ENCODE measurements at places on chromosomes 2 and 18.
A peak's percentile ranks its signal among the peaks of the same experiment; 100 is the strongest.

DNA sequence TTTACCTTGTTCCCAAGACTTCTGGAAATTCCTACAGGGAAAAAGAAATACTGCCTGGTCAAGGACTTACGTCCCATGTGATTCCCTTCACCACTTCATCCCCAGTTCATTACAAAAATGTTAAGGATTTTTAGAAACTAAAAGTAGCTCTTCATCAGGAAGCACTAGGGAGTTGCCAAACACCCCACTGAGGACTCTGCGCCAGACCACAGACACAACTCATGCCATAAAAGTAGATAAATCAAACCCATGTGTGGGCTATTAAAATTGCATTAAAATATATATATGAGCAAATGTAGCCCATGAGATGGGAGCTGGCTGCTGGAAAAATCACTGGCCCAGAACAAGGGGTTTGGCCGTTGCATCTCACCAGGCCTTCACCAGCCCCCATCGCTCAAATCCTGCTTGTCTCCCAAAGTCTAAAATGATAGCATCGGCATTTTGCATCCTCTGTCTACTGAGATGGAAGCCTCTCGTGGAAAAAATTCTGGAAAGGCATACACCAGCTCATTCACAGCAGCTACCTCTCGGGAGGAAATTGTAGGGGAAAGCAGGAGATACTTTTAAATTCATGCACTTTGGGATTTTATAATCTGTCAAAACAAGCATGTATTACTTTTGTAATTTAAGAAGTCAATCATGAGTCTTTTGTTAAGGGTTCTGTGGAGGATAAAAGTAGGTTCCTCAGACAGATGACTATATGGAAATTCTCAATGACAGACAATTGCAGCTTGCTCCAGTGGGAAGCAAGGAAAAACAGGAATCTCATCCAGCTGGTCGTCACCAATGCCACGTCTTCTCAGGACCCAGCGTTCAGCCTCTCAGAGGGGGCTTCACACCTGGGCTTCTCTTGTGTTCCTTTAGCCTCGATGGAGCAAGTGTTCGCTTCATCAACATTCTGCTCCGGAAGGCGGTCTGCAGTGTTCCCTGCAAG is 113.9 kb downstream of the MREG start:
- DNase-seq: no peak

GRCh38 chr2:31282634-31283033 is 48.7 kb downstream of the EHD3 start:
- DNase-seq: no peak

GRCh38 chr2:213545964-213546475 is 261.8 kb downstream of the SPAG16 start:
- DNase-seq: no peak

GRCh38 chr18:55069497-55069896 is 110.2 kb upstream of the CCDC68 start:
- DNase-seq: no peak

DNA sequence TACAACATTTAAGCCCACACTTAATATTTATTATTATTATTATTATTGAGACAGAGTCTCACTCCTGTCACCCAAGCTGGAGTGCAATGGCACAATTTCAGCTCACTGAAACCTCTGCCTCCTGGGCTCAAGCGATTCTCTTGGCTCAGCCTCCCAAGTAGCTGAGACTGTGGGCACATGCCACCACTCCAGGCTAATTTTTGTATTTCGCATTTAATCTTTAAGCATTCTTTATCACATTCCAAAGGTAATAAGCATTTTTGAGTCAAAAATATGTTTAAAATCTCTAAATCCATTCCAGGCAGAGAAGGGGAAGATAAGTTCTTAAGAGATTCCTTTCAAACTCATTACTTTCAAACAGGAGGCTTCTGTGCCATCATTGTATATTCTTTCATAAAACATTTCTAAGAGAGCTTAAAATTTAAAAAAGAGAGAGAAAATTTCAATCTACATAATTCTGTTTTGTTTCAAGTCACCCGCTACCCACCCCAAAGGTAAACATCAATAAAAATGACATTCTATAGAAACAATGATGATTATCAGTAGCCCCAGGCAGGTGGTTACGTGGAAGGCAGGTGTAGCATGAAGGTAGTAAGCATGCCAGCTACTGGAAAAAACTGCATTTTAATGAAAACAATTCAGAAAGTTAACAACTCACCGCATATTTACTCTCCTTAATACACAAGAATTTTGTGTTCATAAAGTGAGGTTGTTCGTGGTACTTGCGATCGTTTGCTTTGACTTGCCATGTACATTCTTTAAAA is 84.4 kb upstream of the NARS1 start:
- no peak for DNase-seq

DNA sequence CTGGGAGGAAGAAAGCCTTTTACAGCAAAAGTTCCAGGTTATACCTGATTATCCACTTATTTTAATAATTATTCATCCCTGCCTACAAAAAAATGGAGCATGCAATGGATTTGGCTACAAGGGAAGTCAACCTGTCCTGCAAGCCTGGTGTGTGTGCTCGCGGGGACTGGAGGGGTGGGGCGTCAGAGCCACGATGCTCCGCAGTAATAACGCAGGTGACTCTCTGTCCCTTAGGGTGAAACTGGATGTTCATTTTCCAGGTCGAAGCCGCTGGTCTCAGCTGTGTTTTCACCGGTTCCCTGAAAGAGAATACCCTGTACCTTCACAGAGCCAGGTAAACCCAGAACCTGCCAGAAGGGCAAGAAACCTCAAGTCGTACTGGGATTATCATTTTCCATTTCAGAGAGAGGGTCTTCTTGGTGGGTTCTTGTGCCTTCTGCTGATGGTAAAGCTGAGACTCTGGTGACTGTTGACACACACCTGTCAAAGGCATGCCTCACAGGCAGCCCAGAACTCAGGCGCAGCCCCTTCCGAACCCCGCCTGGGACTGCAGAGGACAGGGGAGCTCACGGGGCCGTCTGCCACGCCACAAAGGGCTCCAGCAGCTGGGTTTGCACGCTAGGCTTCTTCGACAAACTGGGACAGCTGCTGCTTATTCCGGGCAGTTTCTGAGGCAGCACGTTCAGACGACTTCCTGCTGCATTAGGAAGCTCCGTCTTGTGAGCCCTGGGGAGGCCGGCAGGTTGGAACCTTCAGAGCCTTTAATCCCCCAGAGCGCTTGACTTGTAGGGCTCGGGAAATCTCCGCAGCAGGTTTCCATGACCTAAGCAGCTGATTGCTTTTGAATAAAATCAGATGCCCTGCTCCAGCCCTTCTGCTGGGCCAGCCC is 58.6 kb downstream of the KCNG2 start:
- no peak for DNase-seq

GRCh38 chr2:128091726-128092080 is 703 bp downstream of the UGGT1 start:
- DNase-seq: no peak

DNA sequence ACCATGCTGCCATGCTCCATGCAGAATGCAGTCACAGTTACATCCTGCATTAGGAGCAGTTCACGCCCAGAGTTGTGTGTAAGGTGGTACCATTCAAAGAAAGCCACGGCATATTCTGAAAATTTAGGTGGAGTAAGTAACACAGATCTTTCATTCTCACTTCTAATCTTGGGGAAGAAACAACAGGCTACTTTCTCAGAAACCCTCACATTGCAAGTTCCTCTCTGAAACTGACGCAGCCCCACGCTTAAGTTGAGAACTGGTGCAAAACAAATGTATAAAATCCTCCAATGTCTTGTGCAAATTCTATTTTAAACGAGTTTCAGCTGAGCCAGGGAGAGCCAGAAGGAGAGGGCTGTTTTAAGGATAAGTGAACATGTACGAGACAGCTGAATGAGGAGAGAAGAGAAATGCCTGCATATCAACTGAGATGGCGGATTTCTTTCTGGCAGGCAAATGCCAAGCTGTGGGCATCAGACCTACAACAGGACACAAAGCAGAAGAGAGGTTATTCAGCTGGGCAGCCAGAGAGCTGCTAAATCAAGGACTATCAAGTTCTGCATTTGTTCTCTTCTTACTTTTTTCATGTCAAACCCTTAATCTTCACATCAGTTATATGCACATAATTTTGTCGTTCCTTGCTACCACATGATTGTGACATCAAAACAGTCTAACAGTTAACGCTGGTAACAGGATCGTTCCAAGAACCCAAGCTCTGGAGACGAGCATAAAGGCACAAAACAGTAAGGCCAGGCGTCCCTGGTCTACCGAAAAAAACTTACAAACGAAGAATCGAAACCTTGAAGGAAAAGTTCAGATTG is 6.4 kb downstream of the ARL4C start:
- peak; percentile 24 for DNase-seq

- no peak for DNase-seq
Observed at GRCh38 chr18:1542230-1542774, 637.6 kb downstream of the ADCYAP1 start.

DNA sequence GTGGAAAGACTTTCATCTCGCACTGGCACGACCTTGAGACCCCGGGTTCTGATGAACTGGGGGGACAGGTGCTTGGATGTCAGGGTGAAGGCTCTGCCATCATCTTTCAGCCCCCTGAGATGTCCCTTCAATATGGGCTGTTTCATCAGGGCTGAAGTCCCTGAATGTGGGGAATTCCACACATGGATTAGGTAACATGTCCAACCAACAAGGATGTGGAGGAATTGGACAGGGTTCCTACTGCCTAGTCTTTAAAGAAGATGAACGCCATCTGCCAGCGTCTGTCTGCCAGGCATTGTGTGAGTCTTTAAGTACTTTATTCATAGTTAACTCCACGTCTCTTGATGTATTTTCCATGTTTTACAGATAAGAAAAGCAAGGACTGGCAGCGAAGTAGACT is 5.9 kb upstream of the GRHL1 start:
- no peak for DNase-seq

GRCh38 chr2:8479298-8479697 is 202.6 kb upstream of the ID2 start:
- no peak for DNase-seq

DNA sequence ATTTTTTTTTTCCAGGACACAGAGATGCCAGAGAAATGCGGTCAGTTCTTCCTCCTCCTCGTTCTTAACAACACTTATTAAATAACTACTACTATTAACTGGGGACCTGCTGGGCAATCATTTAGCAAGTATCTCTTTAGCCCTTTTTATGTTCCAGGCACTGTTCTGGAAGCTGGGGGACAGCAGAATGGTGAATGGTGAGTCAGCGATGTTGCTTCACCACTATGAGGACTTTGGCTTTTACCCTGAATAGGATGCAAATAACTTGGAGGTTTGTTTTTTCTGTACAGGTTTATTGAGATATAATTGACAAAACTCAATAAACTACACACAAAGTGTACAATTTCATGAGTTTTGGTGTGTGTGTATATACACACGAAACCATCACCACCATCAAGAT is 179.9 kb upstream of the MSH6 start:
- no peak for DNase-seq

- no peak for DNase-seq
Observed at GRCh38 chr2:216713691-216714336, 18.5 kb upstream of the IGFBP5 start.

DNA sequence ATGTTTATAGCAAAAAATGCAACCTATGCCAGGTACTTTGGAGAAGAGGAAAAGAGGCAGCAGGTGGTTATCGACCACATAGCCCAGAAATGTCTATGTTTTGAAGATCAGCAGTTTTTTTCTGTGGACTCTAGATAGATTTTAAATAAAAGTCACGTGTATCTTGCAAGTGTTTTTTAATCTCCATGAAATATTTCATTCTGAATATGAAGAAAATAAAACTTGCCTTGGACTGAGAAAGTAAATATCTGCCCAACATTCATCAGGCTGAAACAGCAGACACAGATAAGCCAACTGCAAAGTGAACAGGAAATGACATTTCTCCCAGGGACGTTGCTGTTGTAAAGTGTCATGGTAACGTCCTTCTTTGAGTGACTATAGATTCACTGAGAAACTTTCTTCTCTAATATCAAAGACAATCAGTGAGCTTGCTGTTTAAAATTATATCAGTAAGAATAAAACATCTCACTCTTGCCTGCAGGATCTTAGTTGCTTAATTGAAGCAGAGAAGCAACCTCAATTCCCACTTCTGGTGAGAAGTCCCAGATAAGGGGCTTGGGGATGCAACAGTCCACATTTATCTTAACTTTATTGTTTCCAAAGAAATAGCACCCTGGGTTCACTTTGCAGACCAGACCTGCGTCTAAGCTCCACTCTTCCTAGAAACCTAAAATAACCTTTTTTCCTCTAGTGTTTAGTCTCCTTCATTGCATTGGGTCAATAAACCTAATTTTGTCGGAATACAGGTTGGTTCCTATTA is 6.3 kb downstream of the MYOM1 start:
- DNase-seq: no peak

DNA sequence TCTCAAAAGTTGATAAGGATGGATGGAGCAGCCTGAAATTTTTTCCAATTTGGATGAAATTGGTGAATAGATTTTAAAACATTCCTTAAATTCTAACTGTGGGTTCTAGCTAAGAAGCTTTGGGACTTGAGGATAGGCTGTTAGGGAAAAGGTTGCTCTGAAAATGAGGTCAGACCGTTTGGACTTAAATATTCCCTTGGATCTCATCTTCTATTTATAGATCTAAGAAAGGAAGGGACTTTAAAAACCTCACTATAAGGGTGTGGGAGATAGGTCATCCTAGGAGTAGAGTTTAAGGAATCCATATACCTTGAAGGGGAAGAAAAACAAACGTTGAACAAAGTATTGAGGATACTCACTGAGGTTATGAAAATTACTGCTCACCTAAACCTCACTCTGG is 17.4 kb upstream of the SNORC start:
- no peak for DNase-seq

DNA sequence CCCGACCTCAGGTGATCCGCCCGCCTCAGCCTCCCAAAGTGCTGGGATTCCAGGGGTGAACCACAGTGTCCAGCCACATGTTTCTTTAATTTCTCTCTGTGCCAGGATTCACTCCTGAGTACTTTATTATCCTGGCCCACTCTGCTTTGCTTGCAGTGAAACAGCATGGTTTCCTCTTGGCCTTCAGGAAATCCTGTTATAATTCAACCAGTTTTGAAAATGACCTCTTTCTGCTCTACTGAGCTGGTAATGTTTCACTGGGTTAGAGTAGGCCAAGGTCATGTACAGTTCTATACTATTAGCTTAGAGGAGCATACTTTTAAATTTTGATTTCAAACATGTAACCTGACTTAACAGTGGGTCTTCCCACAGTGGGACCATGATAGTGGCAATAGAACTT is 90.6 kb upstream of the PELI1 start:
- no peak for DNase-seq

- DNase-seq: no peak
Observed at GRCh38 chr2:178448968-178449661, 1.9 kb downstream of the PRKRA start.

DNA sequence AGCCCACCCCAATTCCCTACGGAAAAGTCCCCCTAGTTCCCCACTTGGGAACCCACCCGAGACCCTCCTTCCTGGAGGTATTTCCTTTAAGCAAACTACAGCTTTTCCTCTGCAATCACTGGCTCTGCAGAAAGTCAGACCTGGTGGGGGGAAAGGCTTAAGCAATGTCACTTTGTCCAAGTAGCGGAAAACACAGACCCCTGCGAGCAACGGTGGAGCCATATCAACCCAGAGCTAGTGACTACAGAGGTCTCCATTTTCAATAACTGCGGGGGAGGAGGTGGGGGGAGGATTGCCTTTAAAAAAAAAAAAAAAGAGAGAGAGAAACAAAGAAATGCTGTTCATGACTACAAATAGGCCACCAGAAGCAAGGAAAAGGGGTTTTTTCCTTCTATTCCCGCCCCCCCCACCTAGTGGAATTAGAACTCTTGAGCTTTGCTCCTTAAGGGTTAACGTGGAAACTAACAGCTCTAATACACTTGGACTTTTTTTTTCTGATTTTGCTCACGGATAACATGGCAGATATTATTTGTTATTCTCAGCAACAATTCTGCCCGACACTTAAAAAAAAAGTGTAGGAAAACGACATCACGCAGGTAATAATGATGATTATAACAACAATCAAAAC is 1.1 kb upstream of the FRZB start:
- DNase-seq: no peak

- peak; percentile 20 for DNase-seq
Observed at GRCh38 chr18:47997338-47997780, 66.9 kb upstream of the SMAD2 start.

All from CD4-positive, alpha-beta T cell (primary cell).